Fibroblast of villous mesenchyme (primary cell): ENCODE measurements at places on chromosomes 6 and 20.

GRCh38 chr6:53318429-53318828, 30.3 kb downstream of the ELOVL5 start:
- no peak for DNase-seq

DNA sequence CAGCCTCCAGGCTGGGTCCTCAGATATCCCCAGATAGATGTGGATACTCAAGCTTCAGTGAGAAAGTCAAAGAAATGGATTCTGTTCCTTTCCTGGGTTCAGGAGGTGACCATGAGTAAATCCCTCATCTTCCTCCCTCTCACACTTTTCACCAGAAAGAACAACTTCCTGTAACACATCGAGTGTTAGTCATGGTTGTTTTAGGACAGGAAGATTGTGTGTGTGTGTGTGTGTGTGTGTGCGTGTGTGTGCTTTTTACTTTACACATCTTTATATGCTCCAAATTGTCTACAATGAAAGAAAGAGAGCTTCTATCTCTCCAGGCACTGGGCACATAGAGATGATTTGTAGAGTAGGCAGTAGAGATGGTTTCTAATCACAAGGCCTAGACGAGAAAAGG, 139.9 kb downstream of the TBXT start:
- no peak for DNase-seq

DNA sequence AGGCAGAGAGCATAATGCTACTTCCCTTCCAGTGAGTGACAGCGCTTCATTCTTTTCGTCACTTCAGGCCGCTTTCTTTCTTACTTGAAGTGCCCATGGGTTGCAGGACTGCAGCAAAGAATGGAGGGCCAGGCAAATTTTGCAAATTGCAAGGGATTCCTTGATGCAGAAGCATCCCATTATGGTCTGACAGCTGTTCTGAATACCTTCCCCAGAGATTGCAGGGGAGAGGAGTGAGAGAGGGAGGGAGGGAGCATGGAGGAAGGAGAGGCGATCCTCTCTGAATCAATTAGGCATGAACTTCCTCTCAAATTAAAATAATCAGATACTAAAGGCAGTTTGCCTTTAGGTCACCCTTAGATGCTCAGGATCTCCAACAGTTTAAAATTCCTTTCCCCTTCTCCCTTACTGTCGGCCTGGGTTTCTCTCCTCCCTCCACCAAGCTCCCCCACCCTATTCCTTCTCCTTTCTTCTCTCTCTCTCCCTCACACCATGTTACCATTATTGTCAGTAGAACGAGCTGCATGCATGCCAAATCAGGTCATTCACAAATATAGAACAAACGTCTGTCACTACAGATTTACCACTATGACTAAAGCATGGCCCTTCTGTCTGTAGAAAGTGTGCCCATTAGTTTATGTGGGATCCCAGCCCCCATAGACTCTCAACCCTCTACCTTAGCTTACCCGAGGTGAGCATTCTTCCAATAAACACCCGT, 289.2 kb downstream of the CD83 start:
- DNase-seq, result no peak

GRCh38 chr6:32148289-32149091, 3.2 kb downstream of the PRRT1 start:
- DNase-seq, result no peak

DNA sequence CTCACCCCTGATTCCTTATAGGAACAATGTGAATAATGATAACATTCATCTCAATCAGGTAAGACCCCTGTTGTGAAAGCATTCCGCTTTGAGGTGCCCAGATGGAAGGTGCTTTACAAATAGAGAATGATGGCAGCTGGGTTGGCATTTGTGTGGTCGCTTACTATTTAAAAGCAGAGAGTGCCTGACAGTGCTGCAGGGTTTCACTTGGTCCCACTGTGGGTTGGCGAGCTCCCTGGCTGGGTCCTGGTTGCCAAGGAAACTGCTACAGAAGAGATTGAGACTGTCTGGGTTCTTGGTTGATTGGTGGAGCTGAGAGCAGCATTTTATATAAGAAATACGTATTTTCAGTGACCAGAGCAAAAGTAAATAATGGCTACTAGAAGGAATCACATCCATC, 207.2 kb upstream of the KCNQ5 start:
- DNase-seq, result no peak

GRCh38 chr6:45192556-45192955, 135.6 kb upstream of the RUNX2 start:
- DNase-seq, result no peak

DNA sequence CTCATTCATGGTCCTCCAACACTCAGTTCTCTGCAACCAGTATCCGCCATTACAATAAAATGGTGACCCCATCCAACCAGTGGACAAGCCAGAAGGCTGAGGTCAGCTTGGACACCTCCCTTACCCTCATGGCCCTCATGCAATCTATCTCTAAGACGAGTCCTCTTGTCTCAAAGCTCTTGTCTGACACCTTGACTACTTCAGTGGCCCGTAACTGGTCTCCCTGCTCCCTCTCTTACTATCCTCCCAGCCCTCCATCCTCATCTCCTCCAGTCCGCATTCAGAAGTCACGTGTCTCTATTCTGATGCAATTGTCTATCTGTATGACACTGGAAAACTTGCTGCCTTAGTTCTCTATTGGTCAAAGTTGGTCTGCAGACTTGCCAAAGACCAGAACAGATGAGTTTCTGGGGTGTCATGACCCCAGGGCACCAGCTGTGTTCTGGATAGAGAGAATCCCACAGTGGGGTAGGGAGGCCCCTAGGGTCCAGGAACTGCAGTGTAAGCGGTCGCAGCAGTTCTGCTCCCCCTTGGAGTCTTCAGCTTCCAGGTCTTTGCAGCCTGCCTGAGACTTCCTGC, 59.6 kb upstream of the RNF24 start:
- no peak for DNase-seq

GRCh38 chr6:11021003-11021402, 23.1 kb downstream of the ELOVL2 start:
- no peak for DNase-seq

DNA sequence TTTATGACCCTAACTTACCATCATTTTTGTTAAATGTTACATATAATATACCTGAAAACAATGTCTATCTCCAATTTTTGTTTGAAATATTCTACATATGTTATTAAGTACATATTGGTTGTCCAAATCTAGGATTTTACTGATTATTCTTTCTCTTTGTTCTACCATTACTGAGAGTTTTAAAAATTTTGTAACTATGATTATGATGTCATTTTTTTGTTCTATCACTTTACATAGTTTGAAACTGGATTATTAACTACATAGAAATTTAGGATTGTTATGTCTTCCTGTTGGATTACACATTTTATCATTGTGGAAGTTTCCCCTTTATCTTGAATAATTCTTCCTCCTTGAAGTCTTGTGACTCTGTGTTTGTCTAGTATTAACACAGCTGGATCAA, 41.2 kb downstream of the LINC00237 start:
- DNase-seq, result no peak

DNA sequence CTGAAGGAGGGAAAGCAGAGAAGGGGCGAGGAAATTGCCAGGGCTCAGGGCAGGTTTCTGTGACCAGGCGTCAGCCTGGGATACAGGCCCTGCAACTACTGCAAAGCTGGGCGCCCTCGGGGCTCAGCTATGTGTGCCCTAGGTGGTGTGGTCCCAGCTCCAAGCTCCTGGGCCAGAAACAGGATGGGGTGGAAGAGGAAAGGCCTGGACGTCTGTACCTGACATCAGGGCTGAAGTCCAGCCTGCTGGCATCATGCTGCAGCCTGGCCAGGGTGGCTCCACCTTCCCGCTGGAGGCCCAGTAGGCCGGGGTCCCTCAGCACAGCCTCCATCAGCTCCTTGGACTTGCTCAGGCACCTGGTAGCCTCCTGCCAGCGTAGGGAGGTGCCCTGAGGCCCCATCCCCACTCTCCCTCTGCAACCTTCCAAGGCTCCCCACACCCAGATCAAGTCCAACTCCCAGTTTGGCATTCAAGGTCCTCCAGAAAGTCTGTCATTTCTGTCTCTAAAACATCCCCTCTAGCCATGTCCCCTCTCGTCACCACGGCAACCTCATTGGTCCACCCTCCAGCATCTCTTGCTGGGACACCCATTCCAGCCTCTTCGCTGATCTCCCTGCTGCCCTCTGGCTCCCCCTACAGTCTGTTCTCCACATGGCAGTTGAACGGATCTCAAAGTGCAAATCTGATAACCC, 38.2 kb downstream of the KIAA1755 start:
- DNase-seq, result peak; percentile 57

DNA sequence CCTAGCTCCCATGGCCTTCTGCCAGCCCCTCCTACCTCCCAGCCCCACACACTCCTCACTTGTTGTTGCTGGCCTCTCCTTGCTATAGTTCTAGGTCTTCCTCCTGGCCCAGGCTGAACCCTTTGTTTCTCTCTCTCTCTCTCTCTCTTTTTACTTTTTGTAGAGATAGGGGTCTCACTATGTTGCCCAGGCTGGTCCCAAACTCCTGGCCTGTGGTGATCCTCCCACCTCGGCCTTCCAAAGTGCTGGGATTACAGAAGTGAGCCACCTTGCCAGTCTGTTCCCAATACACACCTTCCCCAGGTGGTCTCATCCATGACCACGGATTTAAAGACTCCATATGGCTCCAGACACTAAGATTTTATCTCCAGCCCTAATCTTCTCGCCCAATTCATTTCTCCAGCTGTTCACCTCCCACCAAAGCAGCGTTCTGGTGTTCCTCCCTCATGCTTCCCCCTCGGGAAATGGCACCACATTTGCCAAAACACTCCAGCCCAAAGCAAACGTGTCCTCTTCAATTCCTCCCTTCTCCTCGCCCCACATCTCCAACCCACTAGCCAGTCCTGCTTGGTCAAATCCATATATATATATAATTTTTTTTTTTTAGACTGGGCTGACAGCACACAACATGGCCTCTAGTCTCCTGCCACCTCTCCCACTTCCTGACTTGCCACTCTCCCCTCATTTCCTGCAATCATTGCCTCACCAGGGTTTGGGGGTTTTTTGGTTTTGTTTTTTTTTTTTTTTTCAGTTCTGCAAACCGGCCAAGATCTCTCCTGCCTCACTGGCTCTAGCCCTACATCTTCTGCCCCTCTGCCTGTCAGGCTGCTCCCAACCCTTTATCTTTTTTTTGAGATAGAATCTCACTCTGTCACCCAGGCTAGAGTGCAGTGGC, 104.4 kb downstream of the NCR2 start:
- no peak for DNase-seq

DNA sequence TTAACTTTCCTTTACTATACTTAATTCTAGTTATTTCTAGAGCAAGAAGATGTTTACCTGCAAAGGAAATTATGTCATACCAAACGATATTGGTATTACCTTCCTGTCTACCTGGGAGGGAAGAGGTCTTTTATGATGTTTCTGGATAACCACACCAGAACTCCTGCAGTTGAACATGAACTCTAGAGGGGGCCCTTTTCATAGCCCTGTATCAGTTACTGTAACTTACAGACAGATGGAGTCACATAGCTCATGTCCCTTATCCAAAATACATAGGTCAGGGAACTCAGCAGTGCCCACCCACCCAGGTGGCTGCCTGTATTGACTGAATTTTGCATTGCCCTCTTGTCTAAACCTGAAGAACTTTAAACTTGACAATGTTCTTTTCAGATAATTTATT, 35.1 kb upstream of the MYL9 start:
- DNase-seq, result no peak

DNA sequence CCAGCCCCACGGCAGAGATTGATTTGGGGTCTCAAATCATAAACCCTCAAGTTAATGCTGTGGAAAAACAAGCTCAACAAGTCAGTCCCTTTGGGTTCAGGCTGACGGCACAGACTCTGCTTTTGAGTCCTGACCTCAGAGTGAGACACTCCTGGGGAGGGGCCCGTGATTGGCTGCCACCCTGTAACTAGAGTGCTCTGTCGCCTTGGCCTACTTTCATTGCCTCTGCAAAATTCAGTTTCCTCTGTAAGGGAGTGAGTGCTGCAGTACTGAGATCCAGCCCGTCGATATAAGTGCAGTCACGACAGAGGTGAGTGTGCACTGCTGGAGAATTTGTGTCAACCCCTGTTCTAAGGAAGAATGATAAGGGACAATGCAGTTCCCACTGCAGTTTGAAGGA, 105.6 kb downstream of the ANKS1A start:
- no peak for DNase-seq

- no peak for DNase-seq
Observed at GRCh38 chr6:99490608-99491007, 24.6 kb downstream of the USP45 start.

DNA sequence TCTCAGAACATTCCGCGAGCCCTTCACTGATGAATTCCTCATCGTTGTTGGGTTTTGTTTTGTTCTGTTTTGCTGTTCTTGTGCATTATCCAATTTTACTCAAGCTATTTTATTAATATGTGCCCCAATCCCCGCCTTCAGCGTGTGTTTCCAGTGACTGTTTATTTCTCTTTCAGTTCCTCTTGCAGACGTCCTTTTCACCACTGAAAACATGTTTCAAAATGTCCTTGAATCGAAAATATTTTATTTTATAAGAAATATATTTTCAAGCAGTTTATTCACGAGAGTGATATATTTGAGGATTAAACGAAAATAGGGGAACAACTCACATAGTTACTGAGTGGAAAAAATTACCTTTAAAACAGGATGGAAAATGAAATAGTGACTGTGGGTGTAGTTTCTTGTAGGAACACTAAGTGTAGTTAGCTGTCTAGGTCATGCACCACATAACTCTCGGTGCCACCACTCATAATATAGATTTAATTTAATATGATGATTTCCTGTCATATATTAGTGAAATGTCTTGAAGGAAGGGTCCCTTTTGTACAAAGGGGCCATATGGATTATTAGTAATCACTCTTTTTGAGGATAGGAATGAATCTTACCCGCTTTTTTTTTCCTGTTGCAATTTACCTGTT, 45.3 kb upstream of the HDDC2 start:
- DNase-seq, result no peak

- no peak for DNase-seq
Observed at GRCh38 chr6:66628917-66629316, 921.9 kb upstream of the EYS start.

GRCh38 chr6:69162811-69163210, 527.7 kb downstream of the ADGRB3 start:
- no peak for DNase-seq

- no peak for DNase-seq
Observed at GRCh38 chr6:169961772-169962561, 210.5 kb downstream of the ERMARD start.
